Activated T-cell treated with anti-CD3 and anti-CD28 coated beads, Interleukin-2, amount 50 U/mL, for 72 hours (primary cell): ENCODE measurements at places on chromosomes 3 and 15. TPM values are rescaled to one million over a fixed set of nuclear protein-coding genes. Genes with fewer than 3 reads are reported as not detected.

DNA sequence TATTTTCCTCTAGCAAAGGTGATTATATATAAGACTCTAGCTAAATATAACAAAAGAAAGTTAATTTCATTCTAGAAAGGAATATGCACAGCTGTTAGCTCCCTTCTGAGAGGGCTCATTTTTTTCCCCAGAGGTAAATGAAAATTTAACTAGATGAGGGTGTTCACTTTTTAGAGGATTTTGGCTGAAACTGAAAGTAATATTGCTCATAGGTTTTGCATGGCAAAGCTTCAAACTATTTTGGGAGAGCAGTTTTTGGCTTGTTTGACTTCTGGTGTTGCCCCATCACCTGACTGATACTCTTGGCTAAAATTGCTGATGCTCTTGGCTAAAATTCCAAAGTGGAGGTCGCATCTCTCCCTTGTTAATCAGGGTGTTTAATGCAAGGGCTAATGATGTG is 311.9 kb downstream of the EDEM1 start:
- DNase-seq, result no peak

DNA sequence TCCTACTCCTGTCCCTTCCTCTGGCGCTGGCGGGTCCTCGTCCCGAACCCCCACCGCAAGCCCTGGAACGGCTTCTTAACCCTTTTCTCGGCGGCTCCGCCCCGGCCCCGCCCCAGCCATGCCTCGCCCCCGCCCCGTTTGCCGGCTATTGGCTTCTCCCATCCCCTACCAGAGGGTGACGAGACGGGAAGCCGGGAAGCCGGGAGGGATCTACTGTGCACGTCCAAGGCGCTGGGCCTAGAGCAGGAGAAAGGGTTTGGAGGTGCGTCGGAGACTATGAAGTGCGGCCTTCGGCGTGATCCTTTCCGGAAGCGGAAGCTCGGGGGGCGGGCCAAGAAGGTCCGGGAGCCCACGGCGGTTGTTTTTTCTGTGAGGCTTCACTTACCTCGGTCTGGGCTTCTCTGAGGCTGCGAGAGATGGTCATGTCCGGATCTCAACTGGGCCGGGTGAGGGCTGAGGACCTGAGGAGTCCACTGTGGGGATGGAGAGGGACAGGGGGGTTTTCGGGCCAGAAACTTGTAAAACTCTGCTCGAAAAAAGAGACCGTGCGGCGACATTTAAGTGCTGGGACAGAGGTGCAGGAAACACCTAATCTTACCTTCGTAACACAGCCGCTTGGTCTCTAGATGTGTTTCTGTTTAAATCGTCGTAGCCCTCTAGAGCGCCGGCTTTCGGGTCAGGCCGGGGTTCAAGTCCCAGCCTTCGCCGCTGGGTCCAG is 21.4 kb downstream of the ROPN1B start:
- DNase-seq, result peak; percentile 83

DNA sequence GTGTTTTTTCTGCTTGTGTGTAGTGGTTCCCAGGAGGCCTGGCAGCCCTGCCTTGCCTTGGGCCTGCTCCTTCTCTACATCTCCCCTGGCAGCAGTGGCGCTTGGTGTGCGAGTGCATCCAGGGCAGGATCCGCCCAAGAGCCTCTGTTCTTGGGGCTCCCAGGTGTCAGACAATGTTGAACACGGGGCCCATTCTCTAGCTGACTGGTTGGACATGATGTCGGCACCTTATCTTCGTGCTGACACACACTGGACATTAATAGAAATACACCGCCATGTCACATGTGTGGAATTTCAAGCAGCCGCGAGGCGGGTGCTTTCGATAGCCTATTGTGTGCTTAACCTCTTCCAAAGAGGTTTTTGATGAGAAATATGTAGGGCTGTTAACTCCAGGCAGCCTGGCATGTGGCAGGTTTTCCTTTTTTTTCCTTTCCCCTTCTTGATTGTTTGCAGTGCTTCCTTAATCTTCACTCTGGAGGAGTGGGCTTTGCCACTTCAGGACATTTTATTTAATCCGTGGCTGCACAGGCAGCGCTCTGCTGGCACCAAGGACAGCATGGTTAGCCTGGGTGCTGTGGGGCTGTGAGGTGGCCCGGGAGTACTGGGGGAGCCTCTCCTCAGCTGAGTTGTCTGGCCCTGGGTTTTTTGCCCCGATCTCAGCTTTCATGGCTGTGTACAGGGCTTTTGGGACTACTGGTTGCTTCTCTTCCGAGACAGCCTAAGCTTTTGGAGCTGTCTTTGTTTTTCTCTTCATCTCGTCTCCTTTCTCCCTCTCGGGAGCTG is 42.5 kb downstream of the CHCHD6 start:
- no peak for DNase-seq

DNA sequence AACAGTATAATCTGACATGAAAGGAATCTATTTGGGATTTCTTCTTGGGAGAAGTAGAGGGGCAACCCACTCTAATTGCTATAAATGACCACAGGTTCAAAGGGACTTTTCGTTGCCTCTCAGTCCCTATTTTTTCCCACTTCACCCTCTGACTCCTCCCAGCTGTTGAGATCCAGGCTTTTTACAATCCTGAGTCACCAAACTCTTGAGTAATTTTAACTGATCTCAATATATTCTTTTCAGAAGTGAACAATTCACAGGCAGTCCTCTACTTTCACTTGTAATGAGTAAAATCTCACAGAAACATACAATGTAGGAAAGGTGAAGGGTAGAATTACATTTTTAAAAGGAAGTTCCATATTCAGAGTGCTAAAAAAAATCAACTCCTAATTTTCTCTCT is 44.6 kb downstream of the EIF4E3 start:
- DNase-seq, result no peak

- no peak for DNase-seq
Measured at GRCh38 chr3:143531101-143531500, 317.2 kb downstream of the SLC9A9 start.

DNA sequence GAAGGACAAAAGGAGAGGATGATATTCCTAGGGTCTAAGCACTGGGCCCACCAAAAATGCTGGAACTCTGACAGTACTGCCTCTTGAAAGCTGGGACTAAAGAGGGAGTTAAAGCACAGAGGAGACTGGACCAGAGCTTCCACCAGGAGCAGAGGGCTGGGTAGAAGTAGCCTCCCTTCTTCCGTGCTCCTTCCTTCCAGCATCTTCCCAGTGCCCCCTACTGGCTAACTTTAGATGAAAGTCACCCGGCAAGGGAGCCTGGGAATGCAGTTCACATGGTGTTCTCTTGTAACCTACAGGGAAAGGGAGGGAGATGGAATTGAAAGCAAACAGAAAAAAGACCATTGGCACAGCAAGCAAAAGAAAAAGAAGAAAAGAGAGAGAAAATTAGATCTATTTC is 106.1 kb upstream of the COL8A1 start:
- DNase-seq, result peak; percentile 12

DNA sequence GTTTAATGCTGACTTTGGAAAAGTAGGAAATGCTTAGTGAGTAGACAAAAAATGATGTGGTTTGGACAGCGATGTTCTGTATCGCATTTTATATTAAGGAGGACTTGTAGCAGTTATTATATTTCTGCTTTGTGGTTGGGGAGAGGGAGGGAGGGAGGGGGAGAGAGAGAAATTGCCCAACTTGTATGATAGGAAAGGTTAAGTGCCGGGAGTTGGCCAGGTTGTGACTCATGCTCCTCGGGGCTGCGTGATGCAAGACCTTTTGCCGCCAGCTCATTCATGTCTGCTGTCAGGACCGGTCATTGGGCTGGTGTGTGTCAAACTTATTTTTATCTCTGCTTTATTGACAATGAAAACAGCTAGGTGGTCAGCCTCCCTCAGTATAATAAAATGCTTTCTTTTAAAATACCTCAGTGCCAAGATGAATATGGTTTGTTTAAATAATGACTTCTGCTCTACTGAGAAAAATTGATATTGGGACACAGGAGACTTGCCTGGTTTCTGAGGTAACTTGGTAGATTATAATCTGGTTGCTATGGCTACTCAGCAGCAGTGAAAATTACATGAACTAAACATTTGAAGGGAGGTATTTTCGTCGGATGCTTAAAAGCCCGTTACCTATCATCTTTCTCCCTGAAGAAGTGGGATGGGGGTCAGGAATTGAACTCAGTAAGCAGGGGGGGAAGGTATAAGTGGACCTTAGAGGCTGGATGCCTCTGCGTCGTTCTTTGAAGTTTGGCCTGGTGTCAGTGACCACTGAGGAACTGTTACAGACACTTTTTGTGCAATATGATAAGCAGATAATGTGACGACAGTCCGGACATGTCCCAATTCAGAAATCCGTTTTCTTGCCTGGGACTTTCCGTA is 90.7 kb downstream of the FNDC3B start:
- DNase-seq, result peak; percentile 66

DNA sequence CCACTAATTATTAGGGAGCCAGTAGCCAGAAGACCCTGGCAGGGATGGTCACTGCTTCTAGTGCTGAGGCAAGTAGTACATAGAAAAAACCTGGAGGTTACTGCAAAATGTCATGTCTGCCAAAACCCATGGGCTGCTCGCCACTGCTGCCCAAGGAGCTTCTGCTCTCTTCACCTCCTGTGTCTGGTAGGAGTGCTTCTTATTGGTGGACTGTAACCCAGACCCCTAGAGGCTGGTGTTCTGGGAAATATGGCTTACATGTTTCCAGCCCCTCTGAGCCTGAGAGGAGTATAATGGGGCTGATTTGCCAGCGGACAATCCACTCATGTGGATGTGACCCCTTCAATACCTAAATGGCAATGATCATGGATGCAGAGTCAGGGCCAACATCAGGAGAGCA is 286.4 kb downstream of the EPHB1 start:
- no peak for DNase-seq

DNA sequence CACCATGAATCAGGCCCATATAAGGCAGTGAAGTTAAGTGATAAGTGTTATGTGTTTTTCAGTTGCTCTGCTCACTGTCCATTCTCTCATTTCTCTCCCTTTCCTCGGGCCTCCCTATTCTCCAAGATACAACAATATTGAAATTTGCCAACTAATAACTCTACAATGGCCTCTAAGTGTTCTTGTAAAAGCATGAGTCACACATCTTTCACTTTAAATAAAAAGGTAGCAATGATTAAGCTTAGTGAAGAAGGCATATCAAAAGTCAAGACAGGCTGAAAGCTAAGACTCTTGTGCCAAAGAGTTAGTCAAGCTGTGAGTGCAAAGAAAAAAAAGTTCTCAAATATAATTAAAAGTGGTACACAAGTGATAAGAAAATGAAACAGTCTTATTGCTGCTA is 675.4 kb downstream of the OTOL1 start:
- DNase-seq, result no peak

GRCh38 chr3:176994393-176994792 is 202.9 kb downstream of the TBL1XR1 start:
- DNase-seq, result no peak

Gene NMNAT3
- 9.5 TPM for total RNA-seq

Gene BCL2A1
- 39.6 TPM for total RNA-seq

Gene ALDH1L1
- 0.21 TPM for total RNA-seq

Gene BRK1
- total RNA-seq, result 89.3 TPM
